Heart left ventricle (tissue), 16 donors: ENCODE measurements at places on chromosomes 6 and 20. TPM values are rescaled to one million over a fixed set of nuclear protein-coding genes. Genes with fewer than 3 reads are reported as not detected.

DNA sequence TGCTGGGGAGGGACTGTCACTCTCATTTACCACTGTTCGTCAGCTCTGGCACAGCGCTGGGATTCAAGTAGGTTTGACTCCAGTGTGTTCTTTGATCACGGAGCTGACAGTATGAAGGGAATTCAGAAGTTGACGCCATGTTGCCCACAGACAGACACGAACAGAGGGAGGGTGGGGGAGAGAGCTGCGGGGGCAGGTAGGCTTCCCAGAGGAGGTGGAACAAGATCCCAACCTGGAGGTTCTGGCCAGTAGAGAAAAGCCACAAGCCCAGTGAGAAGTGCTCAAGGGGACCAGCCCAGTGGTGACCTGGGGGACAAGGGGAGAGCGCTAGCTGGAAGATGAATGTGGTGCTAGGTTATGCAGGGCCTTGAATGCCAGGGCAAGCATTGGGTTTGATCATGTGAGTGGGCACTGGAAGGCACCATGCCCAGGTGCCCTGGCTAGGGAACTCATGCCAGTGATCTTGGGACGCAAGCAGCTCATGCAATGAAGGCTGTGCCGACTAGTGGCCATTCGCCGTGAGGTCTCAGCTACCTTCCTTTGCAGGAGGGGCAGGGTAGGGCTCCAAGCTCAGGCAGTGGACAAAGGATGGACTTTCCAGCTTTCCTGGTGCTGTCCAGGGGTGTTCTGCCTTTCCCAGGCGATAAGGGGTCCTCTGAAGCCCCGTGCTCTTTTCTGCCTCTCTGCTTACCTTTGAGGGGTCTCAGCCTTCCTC, 50.4 kb upstream of the APCDD1L start:
- no peak for DNase-seq

DNA sequence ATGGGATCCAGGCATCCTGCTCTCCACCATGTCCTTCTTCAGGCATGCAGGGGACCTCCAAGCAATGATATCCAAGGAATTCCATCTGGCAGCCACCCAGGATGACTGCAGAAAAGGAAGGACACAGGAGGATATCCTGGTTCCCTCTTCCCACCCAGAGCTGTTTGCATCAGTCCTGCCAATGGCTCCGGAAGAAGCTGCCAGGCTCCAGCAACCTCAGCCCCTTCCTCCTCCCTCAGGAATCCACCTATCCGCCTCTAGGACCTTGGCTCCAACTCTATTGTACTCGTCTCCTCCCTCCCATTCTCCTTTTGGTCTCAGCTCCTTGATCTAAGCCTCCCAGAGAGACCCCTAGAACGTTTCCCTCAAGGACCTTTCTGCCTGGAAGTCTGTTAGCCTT, 733 bp upstream of the PSORS1C2 start:
- no peak for DNase-seq

DNA sequence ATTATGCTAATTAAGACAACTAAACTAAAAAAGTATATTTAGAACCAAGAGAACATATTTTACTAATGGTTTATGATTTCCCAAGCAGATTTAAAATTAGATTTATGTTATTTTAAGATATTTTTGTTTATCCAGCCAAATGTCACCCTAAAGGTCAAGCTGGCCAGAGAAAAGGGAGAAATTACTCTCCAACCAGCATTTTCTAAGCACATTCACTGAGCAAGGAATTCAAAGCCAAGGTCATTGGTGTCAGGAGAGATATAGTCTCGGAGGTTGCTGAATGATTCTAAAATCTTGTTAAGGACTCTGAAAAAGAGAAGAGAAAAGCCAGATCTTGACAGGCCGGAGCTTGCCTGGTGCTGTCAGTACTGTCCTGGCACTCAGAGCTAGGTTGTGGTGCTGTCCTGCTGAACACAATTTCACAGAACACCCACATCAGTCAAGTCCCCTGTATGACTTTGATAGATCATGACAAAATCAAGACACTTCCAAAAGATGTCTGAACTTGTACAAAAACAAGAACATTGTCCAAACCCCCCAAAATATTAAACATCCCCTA, 222.3 kb upstream of the SMLR1 start:
- no peak for DNase-seq

- DNase-seq, result no peak
These were observed 724.6 kb downstream of the UTRN start for GRCh38 chr6:145009711-145010110.

DNA sequence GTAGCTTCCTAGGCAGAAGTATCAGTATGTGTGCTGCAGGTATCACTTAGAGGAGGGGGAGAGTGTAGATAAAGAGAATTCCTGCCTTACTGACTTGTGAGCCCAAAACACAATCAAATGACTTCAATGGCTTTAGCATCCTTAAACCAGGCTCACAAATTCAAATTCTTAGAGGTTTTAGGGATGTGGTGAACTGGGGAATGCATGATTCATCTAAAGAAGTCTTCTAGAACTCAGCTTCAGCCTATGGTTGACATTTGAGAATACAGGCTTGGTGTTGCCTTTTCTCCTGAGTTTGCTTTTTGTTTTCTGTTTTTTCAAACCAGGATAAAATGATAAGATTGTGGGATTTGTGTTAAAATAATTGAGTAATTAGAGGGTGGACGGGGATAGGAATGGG, 14.4 kb downstream of the SNRPC start:
- DNase-seq, result no peak

DNA sequence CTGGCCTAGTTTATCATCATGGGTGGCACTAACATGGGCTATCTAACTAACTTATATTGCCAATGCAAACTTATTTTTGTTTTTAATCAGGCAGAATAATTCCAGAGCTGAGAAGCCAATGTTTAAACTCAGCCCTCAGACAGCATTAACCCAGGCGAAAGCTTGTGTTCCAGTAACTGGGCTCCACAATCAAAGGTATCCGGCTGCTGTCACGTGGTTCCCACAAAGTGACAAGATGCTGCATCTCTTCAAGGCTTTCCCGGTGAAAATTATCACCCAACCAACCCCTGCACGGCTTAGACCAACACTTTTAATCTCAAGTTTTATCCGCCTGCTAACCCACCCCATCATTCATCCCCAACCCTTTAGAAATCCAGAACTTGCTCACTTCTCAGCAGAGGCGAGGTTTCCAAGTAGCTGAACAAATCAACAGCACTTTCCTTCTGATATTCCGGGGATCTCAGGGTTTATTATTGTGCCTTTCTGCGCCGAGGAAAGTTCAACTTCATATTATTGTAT, 885 bp downstream of the MTCL3 start:
- DNase-seq, result no peak

DNA sequence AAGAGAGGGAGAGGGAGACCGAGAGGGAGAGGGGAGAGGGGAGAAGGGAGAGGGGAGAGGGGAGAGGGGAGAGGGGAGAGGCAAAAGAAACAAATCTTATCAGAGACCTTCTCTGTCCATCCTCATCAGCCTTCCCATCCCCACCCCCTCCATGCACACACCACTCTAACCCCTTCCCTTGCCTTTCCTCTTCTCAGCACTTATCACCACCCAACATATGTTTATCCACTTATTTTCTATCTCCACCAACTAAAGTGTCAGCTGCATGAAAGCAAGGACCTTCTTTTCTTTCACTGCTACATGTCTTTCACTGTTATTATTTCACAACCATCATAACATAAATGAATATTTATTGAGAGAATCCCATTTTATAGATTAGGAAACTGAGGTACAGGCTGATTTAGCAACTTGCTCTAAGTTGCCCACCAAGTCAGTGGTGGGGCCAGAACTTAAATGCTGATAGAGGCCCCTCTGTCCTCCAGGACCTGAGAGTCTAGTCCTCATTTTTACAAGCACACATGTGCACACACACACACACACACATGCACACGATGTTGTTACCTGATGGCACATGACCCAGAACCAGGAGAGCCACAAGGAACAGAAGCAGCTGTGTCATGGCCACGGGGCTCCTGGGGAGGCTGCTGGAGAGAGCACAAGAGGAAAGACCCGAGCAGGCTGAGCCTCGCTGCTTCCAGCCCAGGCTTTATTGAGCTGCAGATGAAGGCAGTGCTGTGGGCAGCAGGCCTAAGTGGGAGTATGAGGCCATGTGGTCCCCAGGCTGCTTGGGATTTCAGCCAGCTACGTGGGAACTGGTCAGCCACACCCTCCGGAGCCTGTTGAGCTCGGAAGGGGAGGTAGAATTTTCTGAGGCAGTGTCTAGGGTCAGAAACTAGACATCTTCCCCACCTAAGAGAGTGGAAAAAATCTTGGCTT, 2.3 kb downstream of the DEFB124 start:
- no peak for DNase-seq

DNA sequence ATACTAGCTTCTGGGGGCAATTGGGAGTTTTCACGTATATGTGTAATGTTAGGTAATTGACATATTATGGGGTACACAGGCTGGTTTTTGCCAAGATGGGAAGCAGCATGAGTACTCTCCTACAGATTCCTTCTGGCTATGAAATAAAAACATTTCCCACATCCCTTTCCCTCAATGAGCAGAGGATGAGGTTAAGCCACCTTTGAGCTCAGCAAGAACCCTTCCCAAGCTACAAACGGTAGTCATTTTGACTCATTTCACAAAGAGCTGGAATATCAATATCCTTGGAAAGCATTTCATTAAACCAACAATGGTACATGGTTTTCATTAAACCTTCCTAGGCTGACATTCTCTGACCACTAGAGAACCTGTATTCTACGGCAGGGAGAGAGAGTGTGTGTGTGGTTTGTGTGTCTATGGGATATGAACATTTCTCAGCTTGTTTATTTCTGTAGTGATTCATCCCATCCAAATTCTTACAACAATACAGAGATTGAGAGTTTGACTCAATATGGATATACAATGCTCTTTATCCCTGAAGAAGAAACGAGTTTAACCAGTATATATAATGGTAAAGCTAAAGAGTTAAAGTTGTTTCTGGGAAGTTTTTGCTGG, 119.5 kb downstream of the ARHGAP18 start:
- DNase-seq, result no peak

GRCh38 chr6:119791736-119792135, 442.2 kb upstream of the MAN1A1 start:
- DNase-seq, result no peak

GRCh38 chr6:170462366-170463020, 90.6 kb downstream of the PSMB1 start:
- peak; percentile 60 for DNase-seq

DNA sequence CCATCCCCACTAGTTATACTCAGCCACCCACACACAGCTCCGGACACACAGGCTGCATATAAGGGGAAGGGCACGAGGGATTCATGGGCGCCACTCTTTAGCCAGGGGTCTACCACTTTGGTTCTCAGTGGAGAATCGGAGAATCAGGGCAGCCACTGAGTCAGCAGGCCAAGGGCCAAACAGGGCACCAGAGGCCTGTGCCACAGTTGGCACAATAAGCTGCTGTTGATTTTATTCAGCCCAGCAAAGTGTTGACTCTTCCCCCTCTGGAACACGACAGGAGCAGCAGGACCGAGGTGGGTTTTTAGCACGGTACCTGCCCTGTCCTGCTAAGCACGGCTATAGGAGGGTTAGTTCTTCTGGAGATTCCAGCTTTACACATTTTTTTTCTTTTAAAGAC, 48.3 kb downstream of the GJA10 start:
- DNase-seq, result no peak

- no peak for DNase-seq
These were observed 2.9 kb upstream of the CHRNA4 start for GRCh38 chr20:63363981-63364561.

DNA sequence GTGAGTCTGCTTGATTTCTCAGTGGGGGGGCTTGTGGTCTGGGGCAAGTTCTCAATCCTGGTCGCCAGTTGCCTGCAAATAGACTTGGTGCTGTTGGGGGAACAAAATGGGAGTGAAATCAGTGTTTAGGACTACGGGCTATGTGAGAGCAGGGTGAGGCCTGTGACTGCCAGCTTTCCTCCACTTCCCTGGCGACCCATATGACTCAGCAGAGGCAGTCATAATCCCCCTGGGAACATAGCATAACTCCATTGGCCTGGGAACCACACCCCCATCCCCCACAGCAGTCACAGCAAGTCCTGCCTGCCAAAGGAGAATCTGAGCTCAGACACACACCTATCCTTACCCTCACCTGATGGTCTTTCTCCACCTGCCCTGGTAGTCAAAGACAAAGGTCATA, 387.9 kb downstream of the LMBRD1 start:
- no peak for DNase-seq

GRCh38 chr6:9936551-9936950, 478.3 kb downstream of the TFAP2A start:
- DNase-seq, result no peak

DNA sequence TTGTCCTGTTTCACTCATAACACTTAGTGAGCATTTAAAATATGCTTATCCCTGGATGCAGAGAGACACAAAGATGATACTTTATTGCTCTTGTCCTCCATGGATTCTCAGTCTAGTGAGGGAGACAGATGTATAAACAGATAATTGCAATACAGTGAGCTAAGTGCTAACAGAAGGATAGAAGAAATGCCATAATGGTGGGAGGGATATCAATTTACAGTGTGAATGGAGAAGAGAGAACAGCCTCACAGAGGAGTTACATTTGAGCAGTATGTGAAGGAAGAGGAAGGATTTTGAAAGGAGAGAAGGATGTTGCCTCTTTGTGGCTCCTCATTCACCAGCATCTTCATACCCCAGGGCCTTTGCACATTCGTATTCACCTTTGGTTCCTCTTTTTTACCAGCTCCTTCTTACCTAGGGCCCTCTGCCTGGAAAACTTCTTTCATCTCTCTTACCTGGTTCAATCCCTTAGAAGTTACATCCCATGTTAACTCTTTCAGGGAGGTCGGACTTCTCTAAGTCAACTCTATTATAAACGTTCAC, 341.7 kb downstream of the PRL start:
- no peak for DNase-seq

GRCh38 chr6:108494434-108494833, 66.3 kb upstream of the FOXO3 start:
- no peak for DNase-seq

- peak; percentile 71 for DNase-seq
These were observed at the start of gene PPP1R14C for GRCh38 chr6:150142670-150143515. TSS of gene PPP1R14C (plus strand) at chr6:150143044. CDS start at chr6:150143193, 149 bp downstream.

DNA sequence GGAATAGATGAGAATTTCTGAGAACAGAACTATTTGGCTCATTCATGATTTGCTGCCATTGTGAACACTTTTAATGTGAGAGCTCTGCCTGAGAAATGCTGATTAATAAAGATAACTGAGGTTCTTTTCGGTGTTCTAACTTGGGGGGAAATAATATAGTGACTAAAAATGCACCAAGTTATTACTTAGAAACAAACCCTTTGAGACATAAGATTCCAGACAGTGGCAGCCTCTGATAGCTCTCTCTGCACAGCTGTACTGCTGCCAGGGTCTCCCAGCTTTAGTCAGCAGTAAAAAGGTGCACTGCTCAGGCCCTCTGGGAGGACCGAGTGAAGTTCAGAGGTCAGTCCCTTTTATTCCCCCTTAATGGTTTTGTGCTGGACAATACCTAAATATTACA, 2.5 kb upstream of the PRDM1 start:
- no peak for DNase-seq

Gene LY6G6D
- total RNA-seq, result not detected

Gene RGS17
- 0.23 TPM for total RNA-seq

Gene TXNDC5
- total RNA-seq, result 40.5 TPM

Gene BPI
- total RNA-seq, result not detected

Gene LPIN3
- total RNA-seq, result 23.5 TPM

Gene PRRT1
- total RNA-seq, result 0.87 TPM

Gene MYLK2
- 0.10 TPM for total RNA-seq
